Stimulated activated CD4-positive, alpha-beta T cell treated with anti-CD3 and anti-CD28 coated beads, Interleukin-4, amount 100 ng/mL, for 48 hours (primary cell): ENCODE measurements at places on chromosomes 16 and 17.

- DNase-seq: no peak
Measured at GRCh38 chr17:42178817-42179216, 2.1 kb downstream of the KCNH4 start.

- no peak for DNase-seq
Measured at GRCh38 chr17:29838961-29839360, 91.1 kb downstream of the SSH2 start.

DNA sequence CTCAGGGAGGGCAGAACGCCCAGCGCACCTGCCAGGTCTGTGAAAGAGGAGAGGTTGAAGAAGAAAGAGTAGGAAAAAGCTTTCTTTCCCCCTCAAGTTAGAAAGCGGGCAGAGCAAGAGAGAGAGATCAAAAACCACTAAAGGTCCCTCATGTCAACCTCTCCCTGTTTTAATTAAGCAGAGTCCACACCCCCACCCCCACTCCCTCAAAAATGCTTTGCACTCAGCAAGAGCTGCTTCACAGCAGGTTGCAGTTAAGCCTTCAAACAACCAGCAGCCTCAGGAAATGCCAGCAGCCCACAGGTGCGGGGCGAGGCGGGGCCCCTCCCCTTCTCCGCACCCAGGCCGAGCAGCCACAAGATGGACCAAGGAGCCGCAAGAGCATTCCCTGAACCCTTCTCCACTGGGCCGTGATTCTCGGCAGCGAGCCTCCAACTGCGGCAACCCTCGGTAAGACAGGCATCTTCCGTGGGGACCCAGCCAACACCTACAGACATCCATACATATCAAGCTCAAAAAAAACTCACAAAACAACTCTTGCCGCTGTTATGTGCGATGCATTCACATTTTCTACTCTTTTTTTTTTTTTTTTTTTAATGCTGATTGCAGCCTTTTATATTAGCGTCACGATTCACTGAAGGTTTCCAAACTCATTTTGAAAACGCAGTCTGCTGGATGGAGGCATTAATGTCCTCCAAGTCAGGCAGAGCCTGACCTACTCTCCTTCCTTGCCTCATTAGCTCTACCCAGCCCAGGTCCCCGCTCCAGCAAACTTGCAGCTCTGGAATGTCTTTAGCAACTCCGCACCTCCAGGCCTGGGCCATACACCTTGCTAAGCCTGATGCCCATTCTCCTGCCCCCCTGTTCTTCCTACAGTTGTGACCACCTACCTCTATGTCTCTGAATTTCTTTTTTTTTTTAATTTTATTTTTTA lies 66.1 kb downstream of the AXIN2 start:
- DNase-seq: no peak

GRCh38 chr17:64692187-64692586 lies 30.1 kb upstream of the SMURF2 start:
- no peak for DNase-seq

DNA sequence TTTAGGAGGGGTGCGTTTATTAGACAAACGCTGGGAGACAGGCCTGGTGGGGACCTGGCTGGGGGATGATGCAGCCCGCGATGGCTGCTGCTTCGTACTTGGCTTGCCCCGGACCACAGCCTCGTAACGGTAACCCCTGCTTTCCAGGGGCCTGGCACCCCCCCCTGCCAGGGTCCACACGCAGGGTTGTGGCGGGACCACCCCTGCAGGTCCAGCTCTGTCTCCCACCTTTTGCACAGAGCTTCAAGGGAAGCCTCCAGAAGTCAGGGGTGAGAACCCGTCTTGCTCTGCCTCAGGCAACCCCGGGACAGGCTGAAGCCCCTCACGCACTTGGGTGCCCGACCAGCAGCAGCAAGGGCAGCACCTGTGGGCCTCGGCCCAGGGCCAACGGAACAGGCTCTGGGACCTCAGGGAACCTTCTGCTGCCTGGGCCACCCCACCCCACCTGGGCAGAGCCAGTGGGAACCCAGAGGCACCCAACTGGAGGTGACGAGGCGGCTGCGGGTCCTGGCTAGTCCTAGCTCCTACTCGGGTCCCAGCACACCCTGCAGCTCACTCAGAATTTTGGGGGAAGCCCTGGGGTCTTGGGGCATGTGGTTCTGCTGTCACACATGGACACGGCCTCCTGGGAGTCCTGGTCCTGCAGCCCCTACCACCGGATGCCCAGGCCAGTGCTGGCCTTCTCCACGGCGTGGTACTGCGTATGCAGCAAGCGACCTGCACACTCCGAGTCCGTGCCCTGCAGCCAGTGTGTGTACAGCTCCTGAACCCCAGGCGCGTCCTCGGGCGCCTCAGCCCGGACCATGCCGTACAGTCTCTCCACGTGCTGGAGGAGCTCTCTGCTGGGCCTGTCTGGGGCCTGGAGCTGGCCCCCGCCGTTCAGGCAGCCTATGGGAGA lies 3.1 kb downstream of the HAGHL start:
- no peak for DNase-seq

DNA sequence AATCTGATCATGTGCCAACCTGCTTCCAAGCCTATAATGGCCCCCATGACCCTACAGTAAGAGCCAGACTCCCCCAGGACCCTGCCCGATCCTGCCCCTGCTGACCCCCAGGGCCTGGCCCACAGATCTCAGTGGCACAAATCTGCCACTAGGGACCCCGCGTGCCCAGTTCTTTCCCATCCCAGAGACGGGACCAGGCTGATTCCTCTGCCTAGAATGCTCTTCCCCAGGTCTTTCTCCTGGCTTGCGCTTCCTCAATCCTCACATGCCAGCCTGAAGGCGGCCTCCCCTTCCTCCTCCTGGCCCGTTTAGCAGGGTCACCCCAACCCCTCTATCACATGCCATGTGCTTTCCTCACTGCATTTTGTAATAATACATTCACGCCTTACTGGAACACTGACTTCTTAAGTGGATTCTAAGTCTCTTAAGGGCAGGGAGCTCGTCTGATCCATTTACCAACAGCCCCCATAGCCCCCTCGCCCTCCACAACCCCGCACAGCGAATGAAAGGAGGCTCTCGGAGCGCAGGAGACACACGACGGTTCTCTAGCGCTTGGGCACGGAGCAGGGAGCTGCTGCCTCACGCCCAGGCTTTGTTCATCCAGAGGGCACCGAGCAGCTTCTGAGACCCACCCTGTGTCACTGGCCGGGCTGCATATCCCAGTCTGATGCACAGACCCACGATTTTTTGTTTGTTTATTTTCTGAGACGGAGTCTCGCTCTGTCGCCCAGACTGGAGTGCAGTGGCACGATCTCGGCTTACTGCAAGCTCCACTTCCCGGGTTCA lies 1.2 kb downstream of the TRIM65 start:
- DNase-seq: no peak

GRCh38 chr16:72609066-72609465 lies 437.1 kb upstream of the PMFBP1 start:
- DNase-seq: no peak

- no peak for DNase-seq
Measured at GRCh38 chr17:49975531-49975930, 6.5 kb downstream of the DLX4 start.

GRCh38 chr17:64160378-64160777 lies 30.4 kb upstream of the ERN1 start:
- no peak for DNase-seq

DNA sequence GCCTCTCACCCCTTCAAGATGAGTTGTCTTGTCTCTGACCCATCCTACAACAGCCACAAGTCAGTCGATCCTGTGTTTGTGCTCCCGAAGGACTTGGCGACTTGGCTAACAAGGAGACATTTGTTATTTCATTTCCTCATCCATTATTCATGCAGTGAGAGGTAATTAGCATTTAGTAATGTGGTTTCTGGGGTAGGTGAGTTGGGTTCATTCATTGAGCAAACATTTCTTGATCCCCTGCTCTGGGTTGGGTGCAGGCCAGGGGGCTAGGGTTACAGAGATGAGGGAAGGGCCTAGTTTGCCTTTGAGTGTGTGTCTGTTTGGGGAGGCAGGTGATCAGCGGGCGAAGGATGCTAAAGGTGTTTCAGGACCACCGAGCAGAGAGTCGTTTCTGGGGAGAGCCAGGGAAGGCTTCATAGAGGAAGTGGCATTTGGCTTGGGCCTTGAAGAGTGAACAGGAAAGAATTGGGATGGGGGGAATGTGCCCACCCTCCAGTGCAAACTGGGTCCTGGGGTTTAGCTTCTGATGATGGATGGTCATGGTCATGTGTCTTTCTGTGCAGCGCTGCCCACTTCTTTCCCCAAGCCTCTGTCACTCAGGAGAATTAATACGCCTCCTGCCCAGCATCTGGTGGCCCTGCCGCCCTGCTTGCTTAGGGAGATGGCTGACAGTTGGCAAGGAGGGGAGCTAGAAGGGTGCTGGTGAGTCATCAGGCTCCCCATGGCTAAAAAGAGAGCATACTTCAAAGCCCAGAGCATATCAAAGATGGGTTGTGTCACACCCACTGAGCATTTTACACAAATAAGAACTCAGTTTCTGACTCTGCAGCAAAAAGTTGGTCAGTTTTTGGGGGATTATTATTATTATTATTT lies 38.5 kb downstream of the MSI2 start:
- DNase-seq: no peak

- no peak for DNase-seq
Measured at GRCh38 chr16:67040906-67041305, 12.0 kb downstream of the CBFB start.

GRCh38 chr17:8939496-8940334 lies 25.8 kb downstream of the PIK3R5 start:
- no peak for DNase-seq

- no peak for DNase-seq
Measured at GRCh38 chr17:32275060-32276042, 9.7 kb downstream of the RHBDL3 start.

DNA sequence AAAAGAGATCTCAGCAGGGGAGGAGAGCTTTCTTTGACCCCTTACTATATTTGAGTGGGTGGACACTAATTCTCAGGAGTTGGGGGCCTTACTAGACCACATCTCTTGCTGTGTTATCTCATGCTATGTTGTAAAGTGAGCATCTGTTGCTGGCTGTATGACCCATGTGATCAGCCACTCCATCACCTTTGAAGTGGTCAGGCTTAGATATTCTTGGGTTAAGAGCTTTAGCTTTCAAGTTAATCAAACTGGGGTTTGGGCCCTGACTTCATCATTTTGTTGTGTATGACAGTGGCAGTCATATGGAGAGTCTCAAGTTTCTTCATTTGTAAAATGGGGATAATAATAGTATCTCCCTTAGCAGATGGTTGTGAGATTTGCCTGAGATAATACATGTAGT lies 201.1 kb downstream of the FTO start:
- DNase-seq: no peak

GRCh38 chr17:34173241-34173640 lies 81.8 kb upstream of the CCL2 start:
- no peak for DNase-seq

DNA sequence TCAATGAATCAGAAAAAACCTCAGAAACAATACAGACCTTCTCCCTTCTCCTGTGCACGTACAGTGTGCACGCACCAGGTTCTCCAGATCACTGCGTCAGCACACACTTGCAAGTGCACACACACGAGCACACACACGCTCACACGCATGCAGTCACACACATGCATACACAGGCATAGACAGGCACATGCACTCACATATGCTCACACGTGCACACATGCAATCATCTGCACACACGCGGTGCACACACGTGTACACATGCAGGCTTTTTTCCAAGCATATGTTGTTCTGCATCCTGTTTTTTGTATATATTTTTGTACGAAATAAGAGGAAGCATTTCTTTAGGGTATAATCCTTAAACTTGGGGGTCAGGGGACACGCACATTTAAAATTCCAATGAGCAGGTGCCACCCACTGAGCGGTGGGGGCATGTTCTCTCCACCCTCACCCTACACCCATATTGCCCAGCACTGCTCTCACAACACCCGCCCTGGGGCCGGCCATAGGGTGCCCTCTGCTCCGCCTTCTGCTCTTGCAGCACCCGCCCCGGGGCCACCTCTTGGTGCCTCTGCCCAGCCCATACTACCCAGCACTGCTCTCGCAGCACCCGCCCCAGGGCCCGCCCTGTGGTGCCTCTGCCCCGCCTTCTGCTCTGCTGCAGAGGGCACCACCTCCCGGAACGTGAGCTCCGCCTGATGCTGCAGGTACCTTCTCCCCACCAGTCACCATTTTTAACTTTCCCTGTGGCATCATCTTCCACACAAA lies 20.9 kb downstream of the KLHDC4 start:
- DNase-seq: no peak

GRCh38 chr16:14669776-14670175 lies 24.3 kb downstream of the PLA2G10 start:
- DNase-seq: no peak

GRCh38 chr16:84686707-84687298 lies 13.0 kb upstream of the USP10 start:
- no peak for DNase-seq

- DNase-seq: no peak
Measured at GRCh38 chr17:42669705-42669976, 7.2 kb downstream of the PLEKHH3 start.

- no peak for DNase-seq
Measured at GRCh38 chr17:46163316-46163715, 29.9 kb downstream of the KANSL1 start.

- DNase-seq: no peak
Measured at GRCh38 chr17:43430936-43431713, 32.3 kb downstream of the ARL4D start.

DNA sequence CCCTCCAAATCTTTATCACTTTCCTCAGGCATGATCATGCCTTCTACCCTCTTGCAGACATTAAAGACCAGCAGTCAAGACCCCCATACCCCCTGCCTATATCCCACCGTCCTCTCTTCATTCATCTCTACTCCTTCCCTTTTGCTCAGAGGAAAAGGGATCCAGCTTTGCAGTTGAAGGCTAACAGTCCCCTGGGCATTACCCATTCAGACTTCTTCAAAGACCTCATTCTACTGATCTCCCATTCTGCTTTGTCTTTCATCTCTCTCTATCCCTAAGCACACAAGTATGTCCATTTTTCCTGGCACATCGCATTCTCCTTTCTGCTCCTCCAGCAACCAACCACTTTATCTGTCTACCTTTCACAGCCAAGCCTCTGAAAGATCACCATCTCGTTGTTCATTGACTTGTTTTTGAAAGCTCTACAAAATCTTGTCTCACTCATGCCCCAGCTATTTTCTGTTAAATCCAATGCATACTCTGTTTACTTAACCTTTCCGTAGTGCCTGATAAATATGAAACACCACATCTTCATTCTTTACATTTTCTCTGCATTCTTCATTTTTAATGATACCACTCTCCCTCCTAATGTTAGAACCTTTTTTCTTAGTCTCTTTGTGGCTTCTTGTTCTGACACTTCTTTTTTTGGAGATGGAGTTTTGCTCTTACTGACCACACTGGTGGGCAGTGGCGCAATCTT lies 14.1 kb upstream of the LCMT1 start:
- DNase-seq: no peak

DNA sequence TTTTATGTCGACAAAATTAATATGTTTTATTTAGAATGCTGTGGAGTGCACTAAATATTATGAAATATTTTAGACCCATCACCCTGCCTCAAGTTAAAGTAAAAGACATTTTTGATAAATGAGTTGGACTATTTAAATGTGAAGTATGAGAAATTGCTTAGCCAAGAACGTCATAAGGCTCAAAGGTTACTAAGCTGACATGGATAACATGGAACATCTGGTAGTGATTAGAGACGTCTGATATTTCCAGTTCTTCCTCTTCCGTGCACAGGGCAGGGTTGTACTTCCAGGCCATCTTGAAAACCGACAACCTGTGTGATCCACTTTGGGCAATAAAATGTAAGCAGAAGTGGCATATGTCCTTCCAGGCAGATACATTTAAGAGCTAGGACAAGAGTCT lies 7.2 kb upstream of the CCL8 start:
- DNase-seq: no peak

GRCh38 chr17:10384175-10384574 lies 11.4 kb upstream of the MYH13 start:
- DNase-seq: no peak
